ENCODE measurements at places on chromosomes 5 and 9.

DNA sequence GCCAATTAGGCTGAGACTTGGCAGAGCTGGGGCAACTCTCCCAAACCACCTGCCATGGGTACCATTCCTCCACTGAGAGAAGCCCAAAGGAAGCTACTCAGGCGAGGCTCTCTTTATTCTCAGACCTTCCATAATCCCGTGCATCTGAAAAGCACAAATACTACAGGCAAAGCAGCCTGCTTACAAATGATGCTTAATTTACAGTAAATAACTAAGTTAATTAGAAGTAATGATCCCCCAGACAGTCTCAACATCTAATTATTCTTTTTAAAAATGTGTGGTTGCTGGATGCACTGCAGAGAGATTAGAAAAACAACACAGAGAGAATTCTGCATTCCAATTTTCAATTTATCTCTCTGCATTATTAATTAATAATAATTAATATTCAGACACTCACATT, 53.1 kb downstream of the AK8 start:
- DNase-seq, result no peak

GRCh38 chr5:110377361-110377760, 349.1 kb downstream of the TMEM232 start:
- DNase-seq, result no peak

DNA sequence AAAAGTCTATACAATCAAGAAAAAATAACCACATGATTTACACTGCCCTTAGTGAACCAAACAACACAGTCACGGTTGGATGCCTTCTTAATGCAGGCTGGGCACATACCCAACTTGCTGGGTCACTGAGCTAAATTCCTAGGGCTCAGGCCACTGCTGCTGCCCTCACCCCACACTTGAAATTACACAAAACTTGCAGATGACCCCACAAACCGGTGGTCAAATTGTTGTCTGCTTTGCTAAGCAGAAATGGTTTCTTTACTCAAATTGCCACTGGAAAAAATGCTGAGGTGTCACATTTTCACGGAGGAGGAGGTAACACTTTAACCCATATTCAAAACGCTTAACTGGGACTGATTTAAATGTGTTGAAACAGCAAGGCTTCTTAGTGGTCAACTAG, 62.4 kb downstream of the HMHB1 start:
- DNase-seq, result no peak

GRCh38 chr5:74433255-74433895, 207.2 kb downstream of the ENC1 start:
- no peak for DNase-seq

DNA sequence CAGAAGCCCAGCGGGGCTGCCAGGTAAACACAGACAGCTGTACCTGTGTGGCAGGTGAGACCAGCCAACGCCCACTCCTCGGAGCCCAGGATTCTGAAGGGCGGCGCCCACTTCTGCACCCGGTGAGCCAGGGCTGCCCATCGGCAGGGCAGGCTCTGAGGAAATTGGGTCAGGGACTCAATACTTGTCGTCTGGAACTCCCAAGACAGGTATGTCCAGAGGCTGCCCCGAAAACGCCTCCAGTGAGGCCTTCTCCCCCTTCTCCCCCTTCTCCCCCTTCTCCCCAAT, 19.8 kb downstream of the GLT6D1 start:
- no peak for DNase-seq

- no peak for DNase-seq
Observed at GRCh38 chr9:8633784-8634183, 834.2 kb upstream of the DMAC1 start.

GRCh38 chr5:20231040-20231439, 243.0 kb upstream of the CDH18 start:
- no peak for DNase-seq

- DNase-seq, result no peak
Observed at GRCh38 chr9:87554171-87554910, 56.7 kb downstream of the DAPK1 start.

DNA sequence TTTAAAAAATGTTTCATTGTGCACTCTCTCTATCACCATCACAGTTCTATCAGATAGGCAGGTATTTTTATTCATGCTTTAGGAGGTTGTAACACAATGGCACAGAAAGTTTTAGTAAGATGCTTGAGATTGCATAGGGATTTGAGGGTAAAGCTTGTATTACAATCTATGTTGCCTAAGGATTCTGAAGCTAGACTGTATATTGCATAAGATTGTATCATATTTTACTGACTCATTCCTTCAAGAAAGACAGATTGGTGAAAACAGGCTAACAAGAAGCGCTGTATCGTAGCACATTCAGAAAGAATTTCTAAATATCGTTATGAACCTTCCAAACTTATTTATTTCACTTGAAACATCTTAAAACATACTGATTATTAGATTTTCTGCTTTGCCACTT, 577.7 kb downstream of the EBF1 start:
- DNase-seq, result no peak

DNA sequence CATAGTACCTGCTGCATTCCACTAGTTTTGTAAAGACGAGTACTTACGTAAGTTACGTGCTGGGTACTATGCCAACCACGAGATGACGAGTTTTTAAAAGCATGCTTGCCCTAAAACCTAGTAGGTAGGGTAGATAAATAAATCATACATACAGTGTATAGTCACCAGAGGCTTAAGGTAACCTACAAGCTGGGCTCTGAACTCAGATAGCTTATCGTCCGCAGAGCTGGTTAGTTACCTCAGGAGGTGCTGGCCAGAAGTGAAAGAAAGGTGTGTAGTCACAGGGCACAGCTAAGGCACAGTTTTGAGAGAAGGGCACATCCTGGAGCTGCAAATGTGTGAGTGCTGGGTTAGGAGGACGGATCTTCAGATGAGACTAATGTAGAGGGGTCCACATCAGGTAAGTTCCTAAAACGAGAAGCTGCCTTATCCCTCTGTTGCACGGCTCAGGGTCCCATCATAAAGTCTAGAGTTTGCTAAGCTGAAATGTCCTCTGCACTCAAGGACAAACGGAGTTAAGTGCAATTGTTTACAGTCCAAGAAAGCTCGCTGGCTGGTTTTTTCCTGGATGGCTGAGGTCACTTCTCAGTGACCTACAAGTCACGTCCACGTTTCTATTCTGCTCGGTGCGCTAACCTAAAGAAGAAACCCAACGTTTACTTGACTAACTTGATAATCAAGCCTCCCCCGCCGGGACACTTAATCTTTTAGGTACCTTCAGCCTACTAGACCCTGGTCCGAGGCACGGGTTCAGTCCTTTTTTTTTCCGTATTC, 1.1 kb upstream of the SNX24 start:
- DNase-seq, result no peak

- DNase-seq, result no peak
Observed at GRCh38 chr5:99032234-99033013, 103.6 kb upstream of the CHD1 start.

GRCh38 chr5:124342584-124342983, 403.9 kb downstream of the ZNF608 start:
- no peak for DNase-seq

DNA sequence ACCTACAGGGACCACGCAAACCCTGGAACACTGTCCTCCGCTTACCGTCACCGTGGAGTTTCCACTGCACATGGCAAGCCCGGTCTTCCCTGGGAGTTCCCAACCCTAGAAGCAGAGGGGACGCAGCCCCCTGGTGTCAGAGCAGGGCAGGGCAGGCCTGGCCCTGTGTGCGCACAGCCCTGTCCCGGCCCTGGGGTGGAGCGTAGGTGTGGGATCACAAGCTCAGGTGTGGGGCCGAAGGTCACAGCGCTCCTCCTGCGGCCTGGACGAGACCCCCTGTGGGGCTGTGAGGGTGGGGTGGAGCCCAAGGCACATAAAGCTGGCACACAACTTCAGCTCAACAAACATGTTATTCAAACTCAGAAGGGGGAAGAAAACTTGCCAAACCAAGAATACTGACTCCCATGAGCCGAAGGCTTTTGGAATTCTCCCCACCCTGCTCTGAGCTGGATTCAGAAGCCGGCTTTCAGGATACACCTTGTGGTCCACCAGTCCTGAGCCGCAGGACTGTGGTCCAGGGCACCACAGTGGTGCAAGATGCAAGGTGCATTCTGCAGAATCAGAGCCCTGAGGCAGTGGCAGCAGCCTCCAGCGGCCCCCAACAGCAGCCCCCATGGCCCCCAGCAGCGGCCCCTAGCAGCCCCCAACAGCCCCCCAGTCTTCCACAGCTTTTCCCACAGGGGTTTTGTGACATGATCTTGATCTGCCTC, 11.8 kb upstream of the EXOC3 start:
- DNase-seq, result peak; percentile 80

GRCh38 chr9:132797861-132798659, 80.0 kb downstream of the AK8 start:
- DNase-seq, result no peak

DNA sequence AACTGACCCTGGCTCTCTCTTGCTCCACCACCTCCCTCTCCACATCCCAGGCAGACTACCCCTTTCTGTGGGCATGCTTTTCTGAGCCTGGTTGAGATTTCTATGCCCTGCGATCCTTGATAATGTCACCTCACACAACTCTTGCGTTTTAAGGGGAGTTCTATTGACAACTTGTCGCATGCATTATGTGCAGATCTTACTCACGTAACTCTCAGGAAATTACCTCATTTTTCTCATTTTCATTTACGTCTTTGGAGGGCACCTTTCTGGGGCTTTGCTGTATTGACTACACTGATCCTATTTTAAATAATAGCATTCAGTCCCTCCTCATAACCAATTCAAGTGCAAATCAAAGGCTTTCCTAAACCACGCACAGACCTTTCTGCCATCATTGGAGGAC, 140.4 kb upstream of the WWC1 start:
- no peak for DNase-seq

GRCh38 chr9:122056484-122056883, 36.6 kb downstream of the TTLL11 start:
- no peak for DNase-seq

- peak; percentile 27 for DNase-seq
Observed at GRCh38 chr5:135234242-135234641, 164.8 kb downstream of the MACROH2A1 start.

GRCh38 chr5:912280-913091, 19.8 kb downstream of the TRIP13 start:
- peak; percentile 93 for DNase-seq

GRCh38 chr9:123893831-123894460, 36.0 kb downstream of the DENND1A start:
- no peak for DNase-seq

GRCh38 chr5:33735072-33735471, 156.7 kb downstream of the ADAMTS12 start:
- DNase-seq, result no peak

- no peak for DNase-seq
Observed at GRCh38 chr5:140966293-140967225, at the start of gene PCDHAC2. PCDHAC2 (plus strand) TSS chr5:140966476; CDS start chr5:140966767, 291 bp downstream.

GRCh38 chr5:168092209-168093185, 198.9 kb upstream of the WWC1 start:
- no peak for DNase-seq

DNA sequence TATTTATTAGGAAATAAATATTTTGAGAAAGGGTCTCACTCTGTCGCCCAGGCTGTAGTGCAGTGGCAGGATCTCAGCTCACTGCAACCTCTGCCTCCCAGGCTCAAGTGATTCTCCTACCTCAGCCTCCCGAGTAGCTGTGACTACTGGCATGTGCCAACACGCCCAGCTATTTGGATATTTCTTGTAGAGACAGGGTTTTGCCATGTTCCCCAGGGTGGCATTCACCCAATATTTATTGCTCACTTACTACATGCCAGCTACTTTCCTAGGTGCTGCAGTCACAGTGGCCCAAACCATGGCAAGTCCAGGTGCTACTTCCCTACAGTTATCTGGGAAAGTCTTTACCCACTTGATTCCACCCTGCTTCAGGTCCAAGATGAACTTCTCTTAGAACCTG, 8.3 kb upstream of the MED7 start:
- no peak for DNase-seq

- DNase-seq, result no peak
Observed at GRCh38 chr5:79399046-79399445, 114.9 kb downstream of the HOMER1 start.

DNA sequence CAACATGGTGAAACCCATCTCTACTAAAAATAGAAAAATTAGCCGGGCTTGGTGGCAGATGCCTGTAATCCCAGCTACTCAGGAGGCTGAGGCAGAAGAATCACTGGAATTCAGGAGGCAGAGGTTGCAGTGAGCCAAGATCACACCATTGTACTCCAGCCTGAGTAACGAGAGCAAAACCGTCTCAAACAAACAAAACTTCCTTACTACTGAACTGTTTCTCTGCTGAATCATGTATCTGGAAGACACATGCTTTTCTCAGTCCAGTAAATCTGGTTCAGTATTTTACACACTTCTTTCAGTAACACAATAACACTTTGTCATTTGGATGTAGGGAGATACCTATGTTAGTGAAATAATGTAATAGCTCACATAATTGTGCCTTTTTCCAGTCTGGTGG, 7.9 kb downstream of the TRMT10B start:
- DNase-seq, result no peak

GRCh38 chr5:14155075-14155474, 11.9 kb downstream of the TRIO start:
- DNase-seq, result no peak

- peak; percentile 38 for DNase-seq
Observed at GRCh38 chr5:134084570-134084969, 29.9 kb upstream of the TCF7 start.

- no peak for DNase-seq
Observed at GRCh38 chr5:96259151-96259772, 173.8 kb downstream of the PCSK1 start.

DNA sequence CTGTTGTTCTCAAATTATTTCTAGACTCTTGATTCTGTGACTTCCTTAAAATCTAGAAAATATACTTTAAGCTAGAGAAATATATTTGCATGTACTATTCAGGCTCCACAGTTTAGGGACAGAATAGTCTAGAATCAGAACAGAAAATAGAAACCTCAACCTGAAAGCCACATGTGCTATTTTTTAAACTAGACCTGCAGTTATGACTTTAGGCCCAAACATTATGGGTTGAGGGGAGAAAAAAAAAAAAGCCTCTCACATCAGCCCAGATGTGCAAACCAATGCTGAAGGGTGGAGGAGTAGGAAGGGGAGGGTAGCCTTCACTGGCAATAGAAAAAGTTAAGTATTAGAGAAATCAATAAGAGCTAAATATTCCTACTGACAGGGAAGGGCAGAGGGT, 35.7 kb downstream of the ELL2 start:
- DNase-seq, result no peak

DNA sequence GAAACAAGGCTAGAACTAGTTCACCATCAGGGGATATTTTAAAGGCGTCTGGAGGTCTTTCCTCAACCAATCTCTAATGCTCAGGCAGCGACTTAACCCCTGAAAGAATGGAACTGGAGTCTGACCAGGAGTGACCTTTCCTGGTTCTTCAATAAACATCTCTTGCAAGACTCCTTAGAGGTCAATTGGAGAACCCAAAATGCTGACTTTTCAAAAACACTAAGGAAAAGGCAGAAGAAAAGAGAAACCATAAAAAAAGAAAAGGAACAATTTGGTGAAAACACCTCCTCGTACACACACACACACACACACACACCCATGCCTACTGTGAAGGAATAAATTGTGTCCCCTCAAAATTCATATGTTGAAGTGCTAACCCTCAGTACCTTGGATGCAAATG, 12.3 kb downstream of the TIMD4 start:
- no peak for DNase-seq

GRCh38 chr9:132293145-132293721, 61.6 kb downstream of the SETX start:
- no peak for DNase-seq

All from activated effector memory CD4-positive, alpha-beta T cell treated with anti-CD3 and anti-CD28 coated beads, Interleukin-2, amount 50 U/mL, for 16 hours (primary cell).